Muscle of back (tissue), 13 donors: ENCODE measurements at places on chromosomes 4 and X.

GRCh38 chrX:140917354-140918115 is 84.9 kb upstream of the SPANXB1 start:
- no peak for DNase-seq

- peak; percentile 73 for DNase-seq
Observed at GRCh38 chr4:174209341-174209740, 74.1 kb downstream of the FBXO8 start.

DNA sequence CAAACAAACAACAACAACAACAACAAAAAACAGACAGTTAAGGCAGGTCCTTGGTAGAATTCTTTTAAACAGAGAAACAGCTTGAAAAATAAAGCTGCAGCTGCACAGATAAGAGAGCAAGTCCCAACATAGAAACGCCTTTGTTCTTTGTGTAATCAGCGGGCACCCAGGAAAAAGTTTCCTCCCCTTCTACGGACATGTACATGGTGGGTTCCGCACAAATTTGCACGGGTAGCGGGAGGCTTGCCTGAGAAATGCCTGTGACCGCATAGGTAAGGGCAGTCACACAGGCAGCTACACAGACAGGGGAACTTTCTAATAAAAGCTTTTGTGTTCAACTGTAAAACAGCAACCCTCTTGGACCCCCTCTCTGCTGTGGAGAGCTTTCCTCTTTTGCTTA is 25.7 kb upstream of the CT47A1 start:
- DNase-seq: no peak

GRCh38 chrX:53476371-53476770 is 42.2 kb upstream of the HSD17B10 start:
- no peak for DNase-seq

- no peak for DNase-seq
Observed at GRCh38 chrX:63809173-63809572, 24.2 kb upstream of the ARHGEF9 start.

DNA sequence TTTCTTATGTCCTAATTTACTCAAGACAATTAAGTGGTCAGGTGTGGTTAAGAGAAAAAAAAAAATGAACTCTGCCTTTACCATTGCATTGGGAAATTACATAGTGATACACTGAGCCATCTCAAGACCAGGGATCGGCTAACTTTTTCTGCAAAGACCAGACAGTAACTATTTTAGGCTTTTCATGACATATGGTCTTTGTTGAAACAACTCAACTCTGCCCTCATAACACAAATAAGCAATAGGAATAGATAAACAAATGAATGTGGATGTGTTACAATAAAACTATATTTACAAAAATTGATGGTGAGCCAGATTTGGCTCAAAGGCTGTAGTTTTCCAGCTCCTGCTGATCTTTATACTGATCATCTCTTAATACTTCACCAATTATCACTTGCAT is 632.6 kb upstream of the INTU start:
- DNase-seq: no peak

DNA sequence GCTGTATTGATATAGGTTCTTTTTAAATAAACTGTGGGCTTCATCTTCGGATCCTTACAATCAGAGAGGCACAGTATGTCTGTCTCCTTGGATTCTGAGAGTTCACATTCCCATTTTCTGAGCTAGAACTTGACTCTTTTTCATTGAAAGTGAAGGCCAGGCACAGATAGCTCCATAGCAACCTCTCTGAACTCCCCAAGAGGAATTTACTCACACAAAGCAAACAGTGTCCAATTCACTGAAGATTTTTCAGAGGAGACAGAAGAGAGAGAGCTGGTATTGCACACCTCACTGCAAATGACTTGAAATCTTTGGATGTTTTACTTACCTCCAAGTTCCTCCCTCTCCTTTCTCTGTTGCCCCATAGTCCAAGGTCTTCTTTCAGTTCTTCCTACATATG is 130.9 kb upstream of the CASK start:
- DNase-seq: no peak

DNA sequence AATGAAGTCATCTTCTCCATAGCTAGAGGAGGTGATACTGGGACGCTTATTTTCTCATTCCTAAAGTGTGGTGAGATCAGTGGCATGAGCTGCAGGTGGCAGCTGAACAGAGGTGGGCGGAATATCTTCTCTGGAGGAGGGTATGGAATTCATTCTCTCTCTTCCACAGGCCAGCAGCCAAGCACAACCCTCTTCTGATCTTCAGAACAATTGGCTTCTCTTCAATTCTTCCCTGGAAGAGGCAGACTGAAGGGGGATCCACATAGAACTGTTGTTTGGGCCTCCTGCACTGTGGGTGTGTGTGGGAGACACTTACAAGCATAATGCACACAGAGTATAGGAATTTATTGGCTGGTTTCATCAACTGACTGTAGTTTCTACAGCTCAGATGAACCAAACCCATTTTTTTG is 180.4 kb upstream of the RASGEF1B start:
- DNase-seq: no peak

GRCh38 chrX:45187731-45188130 is 12.9 kb downstream of the DIPK2B start:
- DNase-seq: no peak

- no peak for DNase-seq
Observed at GRCh38 chrX:41148553-41148952, 63.3 kb downstream of the USP9X start.

GRCh38 chr4:472881-473569 is 25.9 kb downstream of the ZNF721 start:
- no peak for DNase-seq

- DNase-seq: no peak
Observed at GRCh38 chrX:57453901-57454300, 137.9 kb upstream of the ZXDB start.

DNA sequence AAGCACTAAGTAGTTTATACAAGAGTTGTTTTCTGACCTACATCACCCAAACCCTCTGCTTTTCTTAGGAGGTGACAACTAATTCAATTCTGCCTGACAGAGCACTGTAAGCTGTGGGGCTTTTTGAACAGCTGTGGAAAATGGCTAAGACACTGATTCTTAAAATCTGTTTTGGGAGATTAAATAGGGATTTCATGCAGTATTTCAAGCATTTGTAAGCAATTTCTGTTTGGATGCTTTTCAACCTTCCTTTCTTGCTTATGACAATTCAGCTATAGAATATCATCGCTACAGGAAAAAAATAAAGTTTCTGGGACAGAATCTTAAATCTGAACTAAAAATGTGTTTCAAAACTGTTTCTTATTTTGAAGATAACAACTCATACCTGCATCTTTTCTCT is 459.5 kb downstream of the RAPGEF2 start:
- peak; percentile 71 for DNase-seq

DNA sequence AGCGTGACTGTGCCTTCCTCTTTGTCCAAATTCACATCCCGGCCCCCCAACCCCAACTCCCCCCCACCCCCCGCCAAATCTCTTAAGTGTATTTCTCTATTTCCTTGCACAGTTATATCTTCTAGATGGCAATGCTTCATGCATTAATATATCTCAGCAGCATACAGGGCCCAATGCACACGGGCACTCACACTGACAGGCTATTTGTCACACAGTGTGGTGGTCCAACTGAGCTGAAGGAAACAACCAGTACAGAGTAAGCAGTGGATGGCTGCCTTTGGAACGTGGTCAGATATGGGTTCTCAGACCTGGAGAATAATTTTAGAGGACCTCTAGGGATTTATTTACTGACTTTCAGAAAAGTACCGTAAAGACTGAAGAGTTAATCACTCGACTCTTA is 681 bp downstream of the EXOC1 start:
- no peak for DNase-seq

- DNase-seq: no peak
Observed at GRCh38 chr4:151661873-151662272, 98.9 kb downstream of the GATB start.

DNA sequence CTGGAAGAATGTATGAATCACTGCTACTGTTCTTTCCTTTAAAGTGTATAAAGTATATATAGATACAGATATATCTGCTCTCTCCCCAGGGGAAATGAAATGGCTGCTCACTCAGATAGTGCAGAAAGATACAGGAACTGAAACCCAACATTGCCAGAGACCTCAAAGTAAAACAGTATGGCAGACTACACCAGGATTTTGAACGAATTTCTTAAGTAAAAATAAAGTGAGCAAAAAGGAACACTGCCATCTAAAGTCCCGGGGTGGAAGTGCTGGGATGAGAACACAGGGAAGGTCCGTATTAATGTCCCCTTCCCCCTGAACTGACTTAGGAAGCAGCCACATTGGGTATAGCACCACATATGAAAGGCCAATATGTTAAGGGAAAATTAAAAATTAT is 93.4 kb downstream of the TMA16 start:
- DNase-seq: no peak

- DNase-seq: no peak
Observed at GRCh38 chrX:135213200-135213844, 38.5 kb upstream of the ETDA start.

GRCh38 chr4:23861897-23862296 is 27.9 kb downstream of the PPARGC1A start:
- DNase-seq: no peak

GRCh38 chrX:113947548-113947947 is 636.3 kb upstream of the HTR2C start:
- DNase-seq: no peak

DNA sequence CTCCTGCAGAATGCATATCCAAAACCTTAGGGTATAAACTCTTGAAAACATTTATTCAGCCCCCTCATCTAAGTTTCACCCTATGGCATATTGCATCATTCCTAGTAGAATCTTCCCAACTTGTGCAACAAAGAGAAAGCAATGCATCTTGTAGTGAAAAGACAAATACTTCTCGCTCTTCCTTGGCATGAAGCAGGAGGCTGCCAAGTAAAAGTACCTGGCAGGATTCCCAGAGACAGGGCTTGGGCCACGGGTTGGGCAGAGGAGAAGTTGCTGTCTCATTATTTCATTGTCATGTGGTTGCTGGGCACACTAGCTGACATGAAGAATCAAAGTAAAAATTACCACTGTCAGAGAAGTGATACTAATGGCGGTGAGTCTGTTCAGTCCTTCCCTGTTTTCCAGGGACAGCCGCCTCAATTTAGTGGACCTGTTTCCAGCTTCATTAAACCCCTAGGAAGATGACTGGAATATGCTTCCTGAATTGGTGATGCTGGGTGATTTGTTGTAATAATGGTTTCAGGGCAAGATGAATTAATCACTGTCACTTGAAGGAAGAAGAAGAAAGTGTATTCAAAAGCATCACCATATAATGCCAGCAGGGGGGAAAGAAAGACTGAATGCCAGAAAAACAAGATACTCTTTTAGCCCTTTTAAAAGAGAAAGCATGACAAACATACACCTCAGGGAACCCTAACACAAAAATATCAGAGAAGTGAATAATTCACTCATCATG is 380.5 kb upstream of the IGFBP7 start:
- no peak for DNase-seq

DNA sequence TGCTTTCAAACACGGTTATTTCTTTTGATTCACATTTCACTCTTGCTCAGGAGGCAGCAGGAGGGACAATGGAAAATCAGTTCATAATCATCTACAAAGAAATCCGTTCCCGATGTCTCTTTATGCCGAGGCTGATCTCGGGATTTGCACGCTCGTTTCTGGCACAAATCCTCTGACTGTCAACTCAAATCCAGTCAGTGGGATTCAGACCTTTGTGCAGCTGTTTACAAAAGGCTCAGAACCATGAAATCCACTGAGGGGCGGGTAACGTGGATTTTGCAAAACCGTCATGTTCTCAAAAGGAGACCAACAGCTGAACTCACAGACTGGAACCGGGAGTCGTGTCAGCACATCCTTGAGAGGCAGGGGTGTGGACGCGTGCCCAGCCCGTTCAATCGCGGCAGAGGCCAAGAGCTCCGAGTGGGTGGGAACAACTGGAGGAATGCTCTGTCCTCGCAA is 46.4 kb downstream of the ACOX3 start:
- DNase-seq: peak; percentile 93

DNA sequence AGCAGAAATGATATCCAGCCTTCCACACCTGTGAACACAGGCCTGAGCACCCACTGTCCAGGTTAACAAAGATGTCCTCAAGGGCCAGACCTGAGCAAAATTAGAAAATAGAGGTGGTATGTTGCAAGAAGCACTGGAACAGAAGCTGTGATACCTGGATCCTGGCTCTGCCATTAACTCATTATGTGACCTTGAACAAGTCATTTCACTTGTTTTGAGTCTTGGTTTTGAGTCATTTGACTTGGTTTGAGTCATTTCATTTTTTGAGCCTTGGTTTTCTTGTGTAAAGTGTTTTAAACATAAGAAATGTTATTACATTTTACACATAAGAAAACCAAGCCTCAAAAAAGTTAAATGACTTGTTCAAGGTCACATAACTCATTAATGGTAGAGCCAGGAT is 2.9 kb upstream of the NWD2 start:
- DNase-seq: no peak

GRCh38 chrX:145393702-145394235 is 146.5 kb downstream of the SPANXN1 start:
- DNase-seq: no peak

DNA sequence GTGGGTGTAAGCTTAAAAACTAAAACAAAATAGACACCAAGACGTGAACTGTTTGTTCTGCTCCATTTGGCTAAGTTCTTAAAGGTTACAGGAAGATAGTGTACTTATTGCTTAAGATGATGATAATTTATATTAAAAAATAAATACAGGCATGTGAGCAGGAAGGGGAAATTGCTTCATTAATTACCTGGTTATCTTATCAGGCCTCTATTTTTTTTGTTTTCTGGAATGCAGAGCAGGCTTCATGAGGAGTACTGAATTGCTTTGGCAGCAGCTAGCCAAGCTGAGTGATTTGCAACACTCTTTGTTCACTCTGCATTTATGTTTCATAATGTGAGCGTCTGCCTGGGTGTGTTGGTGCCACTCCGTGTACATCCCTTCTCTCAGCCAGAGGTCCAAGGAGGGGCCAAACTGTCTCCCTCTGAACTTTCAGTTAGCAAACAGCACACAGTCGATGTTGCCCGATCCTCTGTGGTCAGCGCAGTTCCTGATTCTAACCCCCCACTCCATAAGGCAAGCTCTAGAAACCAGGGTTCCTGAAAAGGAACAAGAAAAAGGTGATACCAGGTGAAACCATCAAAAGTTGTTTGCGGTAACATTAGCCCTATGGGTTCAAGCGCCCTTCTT is 348.2 kb downstream of the SPRY1 start:
- DNase-seq: no peak

- no peak for DNase-seq
Observed at GRCh38 chrX:526295-527224, 104.0 kb upstream of the SHOX start.

DNA sequence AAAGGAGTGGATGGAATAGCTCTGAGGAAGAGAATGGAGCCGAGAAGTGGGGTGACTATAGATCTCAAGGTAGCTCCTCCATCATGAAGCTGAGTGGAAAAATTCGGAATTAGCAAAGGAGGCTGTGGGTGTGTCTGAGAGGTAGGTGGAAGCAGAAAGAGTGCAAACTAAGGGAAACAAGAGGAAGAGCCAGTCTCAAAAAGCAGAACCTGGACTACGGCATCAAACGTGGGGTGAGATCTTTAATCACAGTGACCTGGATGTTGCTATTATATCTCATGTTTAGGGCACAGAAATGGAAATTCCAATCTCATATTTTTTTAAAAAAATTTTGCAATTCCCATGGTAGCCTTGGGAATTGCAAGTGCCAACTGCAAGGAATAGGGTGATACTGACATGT is 162.5 kb upstream of the RASGEF1B start:
- no peak for DNase-seq

GRCh38 chr4:129788486-129788885 is 692.5 kb downstream of the C4orf33 start:
- no peak for DNase-seq
